ENCODE measurements at places on chromosomes 1 and 21.
A peak's percentile ranks its signal among the peaks of the same experiment; 100 is the strongest.

DNA sequence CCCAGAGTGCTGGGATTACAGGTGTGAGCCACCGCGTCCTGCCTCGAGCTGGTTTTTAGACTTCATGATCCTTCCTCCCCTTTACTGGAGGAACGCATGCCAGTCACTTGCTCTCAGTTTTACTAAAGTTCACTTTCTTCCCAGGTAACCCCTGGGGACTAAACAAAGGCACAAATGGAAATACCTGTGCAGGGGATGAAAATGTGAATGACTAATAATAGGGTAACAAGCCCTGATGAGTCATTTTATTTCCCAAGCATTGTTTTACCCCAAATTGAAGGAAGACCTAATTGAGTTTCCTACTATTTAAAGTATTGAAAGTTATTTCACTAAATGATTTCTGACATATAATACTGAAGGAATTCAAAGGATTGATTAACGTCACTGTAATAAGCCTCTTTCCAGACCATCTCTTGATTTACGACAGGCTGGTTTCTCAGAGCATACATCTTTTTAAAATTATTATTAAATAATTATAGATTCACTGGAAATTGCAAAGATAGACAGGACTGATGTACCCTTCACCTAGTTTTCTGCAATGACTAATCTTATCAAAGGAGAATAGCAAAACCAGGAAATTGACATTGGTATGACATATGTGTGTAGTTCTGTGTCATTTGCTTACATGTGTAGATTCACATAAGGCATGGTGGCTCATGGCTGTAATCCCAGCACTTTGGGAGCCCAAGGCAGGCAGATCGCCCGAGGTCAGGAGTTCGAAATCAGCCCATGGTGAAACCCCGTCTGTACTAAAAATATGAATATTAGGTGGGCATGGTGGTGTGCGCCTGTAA lies 53.2 kb upstream of the SOD1 start:
- DNase-seq: no peak

GRCh38 chr1:176543360-176544129 lies 80.6 kb downstream of the PAPPA2 start:
- DNase-seq: no peak

GRCh38 chr1:95096218-95096841 lies 20.8 kb upstream of the TLCD4 start:
- DNase-seq: no peak

GRCh38 chr21:28749536-28749935 lies 243.1 kb downstream of the LTN1 start:
- no peak for DNase-seq

- DNase-seq: peak; percentile 84
Measured at GRCh38 chr1:199161319-199161680, 522.5 kb downstream of the PTPRC start.

DNA sequence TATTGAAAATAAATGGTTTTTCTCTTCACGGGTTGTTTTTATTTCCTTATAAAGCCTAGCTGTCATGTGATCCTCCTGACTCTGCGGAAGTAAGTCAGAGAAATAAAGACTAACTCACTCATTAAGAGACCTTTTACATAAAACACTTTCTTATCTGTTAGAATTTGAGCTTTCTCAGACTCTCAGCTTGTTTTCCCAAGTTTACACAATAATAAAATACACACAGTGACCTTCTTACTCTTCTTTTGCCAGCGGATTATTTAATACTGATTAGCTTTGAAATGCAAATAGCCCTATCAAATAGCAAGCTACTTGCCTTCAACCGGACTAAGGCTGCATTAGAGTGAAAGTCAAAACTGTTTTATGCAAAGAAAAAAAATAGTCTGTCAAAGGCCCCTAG lies 45.5 kb upstream of the CXADR start:
- DNase-seq: no peak

Measured in A673 (cell line).